ENCODE measurements at places on chromosomes 1 and 21. TPM values are rescaled to one million over a fixed set of nuclear protein-coding genes. Genes with fewer than 3 reads are reported as not detected.

The FCRL2 gene
- polyA plus RNA-seq: not detected

The CHD1L gene
- 48.7 TPM for polyA plus RNA-seq

The ELAPOR1 gene
- polyA plus RNA-seq: 2.5 TPM

The BATF3 gene
- polyA plus RNA-seq: 1.2 TPM

The TPTE gene
- not detected for polyA plus RNA-seq

GRCh38 chr1:193656841-193657240 lies 470.4 kb upstream of the B3GALT2 start:
- DNase-seq: no peak
